ENCODE measurements at places on chromosomes 7 and 10.

DNA sequence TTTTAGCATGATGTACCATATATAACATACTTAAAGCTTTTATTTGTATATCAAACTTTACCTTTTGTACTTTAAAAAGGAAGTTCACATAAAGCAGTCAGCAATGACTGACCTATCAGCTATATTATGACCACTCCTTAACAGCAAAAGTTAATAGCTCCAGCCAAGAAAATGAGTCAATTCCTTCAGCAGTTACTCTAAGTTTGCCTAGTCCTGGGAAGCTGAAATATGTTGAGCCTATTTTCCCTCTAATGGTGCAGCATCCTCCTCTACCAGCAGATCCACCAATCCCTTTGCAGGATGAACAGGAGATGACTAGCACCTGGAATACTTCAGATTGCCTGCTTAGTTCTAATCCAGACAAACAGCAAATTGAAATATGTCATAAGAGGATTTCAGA is 64.2 kb downstream of the CUL2 start:
- DNase-seq = no peak

- DNase-seq = peak; percentile 94
Measured at GRCh38 chr7:4791738-4792536, 16.5 kb downstream of the AP5Z1 start.

GRCh38 chr10:130423455-130424305 is 287.5 kb downstream of the GLRX3 start:
- no peak for DNase-seq

DNA sequence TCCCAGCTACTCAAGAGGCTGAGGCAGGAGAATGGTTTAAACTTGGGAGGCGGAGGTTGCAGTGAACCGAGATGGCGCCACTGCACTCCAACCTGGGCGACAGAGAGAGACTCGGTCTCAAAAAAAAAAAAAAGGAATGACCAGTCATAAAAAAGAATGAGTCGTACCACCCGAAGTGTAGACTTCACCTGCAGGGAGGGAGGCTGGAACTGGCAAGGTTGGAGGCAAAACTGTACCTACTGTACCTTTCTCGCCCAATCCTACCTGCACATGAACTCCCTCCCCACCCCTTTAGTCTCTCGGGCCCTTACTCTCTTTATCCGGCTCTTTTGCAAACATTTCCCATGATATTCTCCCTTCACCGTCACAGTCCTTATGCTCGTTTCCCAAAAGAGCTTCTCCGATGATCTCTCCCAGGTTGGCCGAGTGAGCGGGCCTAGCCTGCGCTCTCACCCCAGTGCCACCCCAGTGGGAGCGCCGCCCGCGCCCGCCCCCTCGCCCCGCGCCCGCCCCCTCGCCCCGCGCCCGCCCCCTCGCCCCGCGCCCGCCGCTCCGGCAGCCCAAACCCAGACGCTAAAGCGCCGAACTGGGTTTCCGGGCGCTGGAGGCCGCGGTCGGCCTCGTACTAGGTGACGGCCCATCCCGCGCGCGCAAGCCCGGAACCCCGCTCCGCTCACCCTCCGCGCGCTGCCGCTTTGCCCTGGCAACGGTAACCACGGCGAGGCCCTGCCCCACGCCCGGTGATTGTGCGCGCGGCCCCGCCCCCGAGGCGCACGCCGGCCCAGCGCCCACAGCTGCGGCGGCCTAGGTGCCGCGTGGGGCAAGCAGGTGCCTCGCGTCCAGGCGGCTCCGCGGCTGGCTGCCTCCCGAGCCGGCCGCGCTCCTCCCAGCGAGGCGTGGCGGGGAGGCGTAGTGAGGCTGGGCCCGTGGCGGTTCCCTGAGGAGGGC is at the start of gene SMKR1:
TSS of gene SMKR1 (plus strand) at position 772 of the 948 bp plus-strand sequence. CDS start 294 bp downstream, outside the sequence.
- DNase-seq = peak; percentile 94

DNA sequence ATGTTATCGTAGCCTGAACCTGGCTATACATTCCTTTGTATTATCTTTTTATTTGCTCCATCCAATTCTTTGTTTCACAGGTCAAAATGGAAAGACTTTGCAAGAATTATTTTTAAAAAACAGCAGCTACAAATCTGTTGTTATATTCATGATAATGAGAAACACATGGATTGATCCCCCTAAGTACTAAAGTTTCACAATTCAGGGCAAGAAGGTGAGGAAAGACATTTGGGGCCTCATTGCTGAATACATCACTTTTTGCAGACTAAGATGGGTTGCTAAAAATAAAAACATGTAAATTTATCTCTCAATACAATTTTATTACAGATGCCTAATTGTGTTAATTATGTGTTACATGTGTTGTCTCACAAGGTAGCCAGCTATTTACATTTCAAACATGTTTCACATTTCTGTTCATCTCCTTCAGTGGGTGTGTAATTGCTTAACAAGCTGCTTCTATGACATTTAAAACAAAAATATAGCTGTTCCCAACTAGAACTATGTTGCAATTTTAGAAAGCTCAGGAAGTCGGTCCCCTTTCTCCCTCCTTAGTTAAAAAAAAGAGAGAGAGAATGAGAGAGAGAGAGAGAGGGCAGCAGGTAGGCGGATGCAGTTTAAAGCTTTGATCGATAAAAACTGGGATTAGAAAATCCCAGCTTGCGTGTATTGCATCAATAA is 606.3 kb upstream of the FZD8 start:
- no peak for DNase-seq

GRCh38 chr7:28958235-28958979 is at the start of gene TRIL:
TSS of gene TRIL (minus strand) at chr7:28958330. CDS start at chr7:28958046, 284 bp downstream.
- DNase-seq = peak; percentile 65

DNA sequence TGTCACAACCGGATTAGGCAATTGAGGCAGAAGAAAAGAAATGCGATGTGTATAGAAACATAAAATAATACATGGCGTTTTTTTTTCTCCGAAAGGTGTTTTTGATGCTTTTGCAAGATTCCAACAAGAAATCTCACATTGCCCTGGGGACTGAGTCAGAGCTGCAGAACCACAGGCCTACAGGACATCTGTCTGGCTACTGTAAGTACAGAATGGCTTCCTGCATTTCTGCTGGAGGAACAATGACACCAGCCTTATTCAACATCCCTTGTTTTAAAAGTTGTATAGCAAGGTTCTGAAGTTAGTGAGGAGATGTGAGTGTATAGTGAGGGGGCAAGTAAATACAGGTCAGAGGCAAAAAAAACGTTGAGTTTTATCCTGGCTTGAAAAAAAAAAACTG is 256.4 kb downstream of the ABCA13 start:
- DNase-seq = no peak

DNA sequence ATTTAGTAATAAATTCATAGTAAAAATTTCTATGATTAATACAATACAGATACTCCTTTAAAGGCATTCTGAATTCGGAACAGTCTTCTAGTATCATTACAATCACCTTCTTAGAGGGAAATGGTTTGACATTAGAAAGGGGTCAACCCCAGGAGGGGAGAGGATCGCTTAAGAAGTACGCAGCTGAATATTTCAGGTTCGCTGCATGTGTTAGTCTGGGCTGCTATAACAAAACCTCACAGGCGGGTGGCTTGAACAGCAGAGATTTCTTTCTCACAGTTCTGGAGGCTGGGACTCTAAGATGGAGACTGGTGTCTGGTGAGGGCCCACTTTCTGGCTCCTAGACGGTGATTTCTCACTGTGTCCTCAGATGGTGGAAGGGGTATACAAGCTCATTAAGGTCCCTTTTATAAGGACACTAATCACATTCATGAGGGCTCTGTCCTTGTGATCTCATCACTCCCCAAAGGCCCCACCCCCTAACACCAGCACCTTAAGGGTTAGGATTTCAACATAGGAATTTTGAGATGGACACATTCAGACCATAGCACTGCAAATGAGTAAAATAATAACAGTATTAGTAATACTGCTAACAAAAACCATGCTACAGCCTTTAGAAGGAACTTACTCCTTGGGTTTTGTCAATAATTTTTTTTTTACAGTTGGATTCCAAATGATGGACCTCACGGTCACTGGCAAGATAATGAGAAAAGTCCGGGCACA is 34.0 kb downstream of the GNA12 start:
- no peak for DNase-seq

GRCh38 chr7:19107356-19108146 is 9.9 kb downstream of the TWIST1 start:
- DNase-seq = peak; percentile 77

DNA sequence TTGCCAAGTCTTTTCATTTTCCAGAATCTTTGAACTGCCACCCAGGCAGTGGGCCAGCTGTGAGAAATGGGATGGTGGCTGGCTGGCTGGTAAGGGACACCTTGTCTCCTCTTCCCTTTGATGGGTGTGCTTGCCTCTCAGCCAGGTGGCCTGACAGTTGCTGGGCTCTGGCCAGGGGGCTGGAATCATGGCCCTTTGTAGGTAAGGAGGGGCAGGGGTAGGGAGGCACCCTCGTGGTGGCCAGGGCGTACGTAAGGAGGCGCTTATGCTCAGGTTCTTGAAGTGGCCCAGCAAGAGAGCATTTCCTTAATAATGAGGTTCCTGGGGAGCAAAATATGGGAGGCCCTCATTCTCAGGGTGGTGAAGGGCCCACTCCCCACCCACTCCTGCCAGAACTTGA is 33.0 kb upstream of the GOLGA7B start:
- DNase-seq = no peak

DNA sequence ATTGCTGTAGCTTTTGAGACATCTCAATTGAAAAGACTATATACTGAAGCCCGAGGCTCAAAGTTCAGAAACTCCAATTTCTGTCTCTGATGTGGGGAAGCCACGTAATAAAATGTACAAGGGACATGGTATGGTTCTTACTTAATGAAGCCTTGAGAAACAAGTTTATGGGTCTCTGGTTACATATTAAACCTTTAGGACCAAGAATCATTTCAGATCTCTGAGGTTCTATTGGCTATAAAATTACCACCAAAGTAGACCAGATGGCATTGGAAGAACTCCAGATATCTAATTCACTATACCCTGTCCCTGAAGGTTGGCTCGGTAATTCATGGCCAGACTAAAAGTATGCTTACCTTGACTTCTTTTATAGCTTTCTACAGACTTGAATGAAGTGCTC is 23.7 kb downstream of the STAMBPL1 start:
- no peak for DNase-seq

DNA sequence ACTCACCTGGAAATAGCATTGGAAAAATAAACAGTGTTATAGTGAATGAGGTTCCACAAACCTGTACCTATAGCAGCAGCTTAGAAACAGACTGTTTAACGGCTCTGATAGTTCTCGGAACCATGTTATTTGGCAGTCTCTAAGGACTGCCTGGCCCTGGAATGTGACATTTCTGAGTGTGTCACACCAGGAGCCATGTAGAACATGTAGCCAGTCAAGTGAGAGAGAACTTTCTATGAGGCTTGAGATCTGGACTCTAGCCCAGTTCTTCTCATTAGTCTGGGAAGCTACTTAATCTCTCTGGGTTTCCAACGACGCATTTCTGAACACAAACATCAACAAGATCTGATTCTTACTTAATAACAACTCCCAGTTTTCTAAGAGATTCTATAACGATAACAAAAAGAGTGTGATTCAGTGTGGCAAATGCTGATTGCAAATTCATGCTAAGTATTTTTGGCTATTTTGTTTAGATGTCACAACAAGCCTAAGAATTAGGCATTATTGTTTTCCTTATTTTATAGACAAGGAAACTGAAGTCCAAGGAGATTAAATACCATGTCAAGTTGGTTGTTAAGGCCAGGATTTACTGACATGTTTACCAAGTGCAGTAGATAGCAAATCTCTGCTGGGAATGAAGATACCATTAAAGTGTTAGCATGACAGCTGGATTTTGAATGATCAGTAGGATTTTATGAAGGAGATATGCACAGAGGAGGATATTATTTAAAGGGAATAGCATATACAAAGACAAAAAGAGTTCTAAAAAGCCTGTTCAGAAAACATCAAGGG is 47.2 kb downstream of the APBB1IP start:
- no peak for DNase-seq

GRCh38 chr7:158458096-158458495 is 129.5 kb downstream of the PTPRN2 start:
- DNase-seq = no peak

DNA sequence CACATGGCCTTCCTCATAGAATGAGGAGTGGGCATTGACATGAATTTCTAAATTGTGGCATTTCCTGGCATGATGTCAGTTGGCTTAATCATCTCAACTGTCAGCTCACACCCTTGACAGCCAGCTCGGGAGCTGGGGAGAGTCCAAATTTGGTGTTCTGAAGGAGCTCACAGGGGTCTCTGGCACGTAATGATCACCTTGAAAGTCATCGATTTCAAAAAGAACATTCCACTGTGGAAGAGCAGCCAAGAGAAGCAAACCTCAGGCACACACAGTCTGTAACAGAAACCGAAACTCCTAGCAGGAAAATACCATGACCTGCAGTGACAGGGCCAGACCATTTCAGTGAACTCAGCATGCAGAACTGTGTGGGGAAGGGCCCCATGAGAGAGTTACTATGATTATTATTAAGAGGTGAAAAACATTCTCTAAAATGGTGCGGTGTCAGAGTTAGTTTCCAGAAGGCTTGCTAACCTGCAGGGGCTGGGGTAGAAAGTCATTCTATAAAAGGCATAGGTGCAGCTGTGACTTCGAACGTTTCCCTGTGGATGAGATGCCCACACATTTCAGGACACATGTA is 26.4 kb upstream of the KLF6 start:
- DNase-seq = peak; percentile 58

- peak; percentile 67 for DNase-seq
Measured at GRCh38 chr10:30687698-30688213, 58.2 kb upstream of the LYZL2 start.

DNA sequence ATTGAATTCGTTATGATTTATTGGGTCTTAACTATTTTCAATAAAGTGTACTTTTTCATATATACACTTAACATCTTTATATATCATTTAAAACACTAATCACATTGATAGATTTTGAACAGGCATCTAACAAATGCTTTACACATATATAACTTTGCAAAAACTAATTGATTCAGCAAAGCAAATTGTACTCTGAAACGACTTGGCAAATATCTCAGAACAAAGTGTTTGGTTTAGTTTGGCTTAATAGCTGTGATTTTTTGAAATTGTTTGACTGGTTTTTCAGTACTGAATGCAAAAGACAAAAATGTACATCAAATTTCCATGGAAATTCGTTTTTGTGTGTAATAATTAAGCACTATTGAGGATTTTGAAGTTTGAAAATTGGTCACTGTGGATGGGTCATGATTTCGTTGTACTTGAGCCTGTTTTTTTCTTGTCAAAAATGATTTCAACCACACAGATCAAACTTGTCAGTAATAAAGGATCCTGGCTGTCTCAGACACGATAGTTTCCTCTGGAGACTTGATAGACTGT is 125.3 kb upstream of the SLC25A13 start:
- no peak for DNase-seq

GRCh38 chr10:117675514-117676055 is 133.0 kb downstream of the EMX2 start:
- DNase-seq = no peak
